ENCODE measurements at places on chromosomes 6 and 20. TPM values are rescaled to one million over a fixed set of nuclear protein-coding genes. Genes with fewer than 3 reads are reported as not detected.
A peak's percentile ranks its signal among the peaks of the same experiment; 100 is the strongest.

C6orf62 gene
- 53.7 TPM for total RNA-seq

NKAPL gene
- total RNA-seq = 6.7 TPM

MEP1A gene
- total RNA-seq = not detected

ULBP2 gene
- total RNA-seq = 1.4 TPM

DYNLT2 gene
- 0.19 TPM for total RNA-seq

LY6G6C gene
- not detected for total RNA-seq

BMP6 gene
- total RNA-seq = 2.7 TPM

MAK gene
- total RNA-seq = not detected

METTL24 gene
- 1.3 TPM for total RNA-seq

DNA sequence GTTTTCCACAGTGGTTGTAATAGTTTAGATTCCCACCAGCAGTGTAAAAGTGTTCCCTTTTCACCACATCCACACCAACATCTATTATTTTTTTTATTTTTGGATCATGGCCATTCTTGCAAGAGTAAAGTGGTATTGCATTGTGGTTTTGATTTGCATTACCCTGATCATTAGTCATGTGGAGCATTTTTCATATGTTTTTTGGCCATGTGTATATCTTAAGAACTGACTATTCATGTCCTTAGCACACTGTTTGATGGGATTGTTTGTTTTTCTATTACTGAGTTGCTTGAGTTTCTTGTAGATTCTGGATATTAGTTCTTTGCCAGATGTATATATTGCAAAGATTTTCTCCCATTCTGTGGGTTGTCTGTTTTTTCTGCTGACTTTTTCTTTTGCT, 820.1 kb downstream of the TENT5A start:
- no peak for DNase-seq
- H3K27me3 ChIP-seq = no peaks in the 10 kb centered on the region
- H3K4me3 ChIP-seq = no peak overlapping the region
- no peaks in the 10 kb centered on the region for H3K4me1 ChIP-seq

- H3K4me3 ChIP-seq = no peak overlapping the region
- no peak for DNase-seq
- H3K36me3 ChIP-seq = no peaks in the 10 kb centered on the region
Observed at GRCh38 chr6:86357877-86358276, 579.5 kb upstream of the HTR1E start.

DNA sequence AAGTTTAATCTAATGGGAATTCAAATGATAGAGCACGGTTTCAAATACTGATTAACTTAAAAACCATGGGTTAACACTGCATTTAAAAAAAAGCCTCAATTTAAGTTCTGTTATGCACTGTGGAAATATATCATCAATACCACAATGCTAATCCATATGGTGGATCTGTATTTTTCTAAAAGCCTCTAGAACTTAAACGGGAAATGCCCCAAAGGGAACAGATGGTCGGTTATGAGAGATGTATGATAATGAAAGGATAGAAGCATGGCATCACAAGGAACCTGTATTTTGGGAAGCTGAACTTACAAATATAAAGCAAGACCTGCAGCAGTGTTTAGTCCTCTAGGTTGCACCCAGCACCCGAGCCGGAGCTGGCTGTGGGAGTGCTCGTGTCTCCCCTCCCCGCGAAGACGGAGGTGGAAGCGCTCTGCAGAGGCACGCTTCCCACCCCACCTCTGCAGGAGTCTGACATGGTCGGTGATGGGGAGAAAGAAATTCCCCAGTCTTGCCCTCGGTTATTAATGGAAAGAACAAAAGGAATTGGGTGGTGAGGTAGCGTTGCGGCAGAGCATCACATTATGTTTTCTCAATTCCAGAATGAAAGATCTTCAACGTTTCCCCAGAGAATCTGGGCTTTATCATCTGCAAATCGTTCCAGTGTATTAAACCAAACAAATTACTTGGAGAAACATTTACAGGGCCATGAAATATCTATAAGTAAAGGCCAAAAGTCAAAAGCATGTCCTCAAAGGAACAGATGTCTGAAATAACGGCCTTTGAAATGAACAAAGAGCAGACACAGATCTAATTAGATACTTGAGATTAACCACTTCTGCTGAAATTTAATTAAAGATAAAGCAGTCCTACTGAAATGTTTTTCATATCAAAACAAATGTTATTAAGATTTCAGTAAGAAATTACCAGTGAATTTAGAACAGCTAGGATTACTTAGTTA, 103.1 kb upstream of the POPDC3 start:
- H3K27me3 ChIP-seq = no peaks in the 10 kb centered on the region
- no peak overlapping the region for H3K27ac ChIP-seq
- H3K36me3 ChIP-seq = peaks cover 80% of the 10 kb centered on the region
- H3K4me3 ChIP-seq = no peak overlapping the region
- H3K4me1 ChIP-seq = no peaks in the 10 kb centered on the region

DNA sequence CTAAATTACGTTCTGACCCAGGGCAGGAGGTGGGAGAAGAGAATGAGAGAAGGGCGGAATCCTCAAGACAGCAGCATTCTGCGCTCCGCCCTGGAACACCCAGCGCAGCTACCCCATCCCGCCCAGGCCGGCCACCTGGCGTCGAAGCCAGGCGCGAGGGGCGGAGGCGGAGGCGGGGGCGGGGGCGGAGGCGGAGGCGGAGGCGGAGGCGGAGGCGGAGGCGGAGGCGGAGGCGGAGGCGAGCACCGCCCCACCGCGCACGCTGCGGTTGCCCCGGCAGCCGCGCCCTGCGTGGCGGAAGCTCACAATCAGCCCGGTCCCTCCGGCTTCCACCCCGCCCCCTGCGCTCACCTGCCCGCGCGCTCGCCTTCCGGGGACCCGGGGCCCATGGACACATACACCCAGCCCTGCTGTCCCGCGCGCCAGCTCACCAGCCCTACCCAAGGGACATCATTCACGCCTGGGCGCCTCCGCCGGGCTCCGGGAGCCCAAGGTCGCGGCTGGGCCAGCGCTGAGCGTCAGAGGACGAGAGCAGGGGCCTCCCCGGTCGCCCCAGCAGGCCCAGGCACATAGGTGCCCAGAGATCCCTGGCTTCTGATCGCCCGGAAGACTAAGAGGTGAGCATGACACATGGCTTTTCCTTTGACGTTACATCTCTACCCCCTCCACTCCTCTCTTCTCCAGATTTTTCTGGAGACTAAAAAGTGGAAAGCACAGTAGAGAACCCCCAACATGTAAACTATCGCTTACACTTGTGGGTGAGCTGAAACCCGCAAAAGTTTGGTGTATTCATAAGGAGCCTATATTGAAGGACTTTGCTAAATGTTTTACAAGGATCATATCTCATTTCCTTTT, at the start of gene ANKEF1:
Gene ANKEF1 (plus strand): TSS at position 271 of the 855 bp plus-strand sequence. CDS start 3,315 bp downstream, outside the sequence.
- H3K4me1 ChIP-seq = peaks cover 12% of the 10 kb centered on the region
- H3K27me3 ChIP-seq = no peaks in the 10 kb centered on the region
- H3K4me3 ChIP-seq = peak within 1 kb of the TSS; percentile 58
- peak; percentile 73 for DNase-seq

DNA sequence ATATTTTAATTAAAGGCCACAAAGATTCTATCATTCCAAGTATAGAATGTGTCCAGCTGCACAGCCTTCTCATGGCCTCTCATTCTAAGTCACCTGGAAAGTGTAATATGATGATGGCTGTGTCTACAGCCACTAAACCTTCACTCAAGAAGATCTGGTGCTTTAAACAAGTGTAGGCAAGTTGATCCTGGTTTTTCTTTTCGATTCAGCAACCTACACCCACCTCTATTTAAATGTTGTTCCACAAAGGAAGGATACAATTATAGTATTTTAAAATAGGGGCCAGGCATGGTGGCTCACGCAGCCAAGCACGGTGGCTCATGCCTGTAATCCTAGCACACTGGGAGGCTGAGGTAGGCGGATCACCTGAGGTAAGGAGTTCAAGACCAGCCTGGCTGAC, 25.5 kb upstream of the DST start:
- peaks cover 22% of the 10 kb centered on the region for H3K36me3 ChIP-seq
- no peaks in the 10 kb centered on the region for H3K27me3 ChIP-seq
- peaks cover 29% of the 10 kb centered on the region for H3K4me1 ChIP-seq

DNA sequence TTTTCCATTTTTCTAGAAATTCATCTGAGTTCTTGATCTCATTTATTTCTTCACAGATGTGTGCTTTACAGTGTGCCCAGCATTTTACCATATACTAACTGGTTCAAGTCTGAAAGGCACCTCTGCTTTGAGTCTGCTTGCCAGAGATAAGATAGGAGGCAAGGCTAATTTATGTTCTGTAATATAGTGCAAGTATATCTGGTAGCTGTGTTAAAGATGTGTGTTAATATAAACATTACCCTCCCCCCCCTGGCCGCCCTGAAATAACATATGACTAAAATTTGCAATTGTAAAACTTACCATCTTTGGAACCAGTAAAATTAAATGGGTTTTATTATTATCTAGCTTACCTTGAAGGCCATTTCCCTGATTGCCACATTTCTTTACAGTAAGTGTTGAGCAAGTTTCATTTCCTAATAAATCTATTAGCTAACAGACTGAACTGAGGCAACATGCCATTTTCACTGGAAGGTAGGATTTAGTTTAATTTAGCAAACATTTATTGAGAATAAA, 2.7 kb downstream of the FBXO9 start:
- no peaks in the 10 kb centered on the region for H3K27me3 ChIP-seq
- H3K27ac ChIP-seq = no peak overlapping the region
- H3K4me1 ChIP-seq = peaks cover 25% of the 10 kb centered on the region
- peaks cover 40% of the 10 kb centered on the region for H3K36me3 ChIP-seq
- no peak for DNase-seq

- DNase-seq = no peak
- H3K27ac ChIP-seq = no peak overlapping the region
- no peaks in the 10 kb centered on the region for H3K27me3 ChIP-seq
- H3K4me3 ChIP-seq = no peak overlapping the region
- no peaks in the 10 kb centered on the region for H3K36me3 ChIP-seq
Observed at GRCh38 chr20:11880680-11881079, 37.0 kb upstream of the BTBD3 start.

GRCh38 chr6:2063547-2063946, 181.9 kb downstream of the GMDS start:
- H3K36me3 ChIP-seq = no peaks in the 10 kb centered on the region
- no peaks in the 10 kb centered on the region for H3K27me3 ChIP-seq
- no peak overlapping the region for H3K27ac ChIP-seq
- no peak for DNase-seq
- H3K4me3 ChIP-seq = no peak overlapping the region

DNA sequence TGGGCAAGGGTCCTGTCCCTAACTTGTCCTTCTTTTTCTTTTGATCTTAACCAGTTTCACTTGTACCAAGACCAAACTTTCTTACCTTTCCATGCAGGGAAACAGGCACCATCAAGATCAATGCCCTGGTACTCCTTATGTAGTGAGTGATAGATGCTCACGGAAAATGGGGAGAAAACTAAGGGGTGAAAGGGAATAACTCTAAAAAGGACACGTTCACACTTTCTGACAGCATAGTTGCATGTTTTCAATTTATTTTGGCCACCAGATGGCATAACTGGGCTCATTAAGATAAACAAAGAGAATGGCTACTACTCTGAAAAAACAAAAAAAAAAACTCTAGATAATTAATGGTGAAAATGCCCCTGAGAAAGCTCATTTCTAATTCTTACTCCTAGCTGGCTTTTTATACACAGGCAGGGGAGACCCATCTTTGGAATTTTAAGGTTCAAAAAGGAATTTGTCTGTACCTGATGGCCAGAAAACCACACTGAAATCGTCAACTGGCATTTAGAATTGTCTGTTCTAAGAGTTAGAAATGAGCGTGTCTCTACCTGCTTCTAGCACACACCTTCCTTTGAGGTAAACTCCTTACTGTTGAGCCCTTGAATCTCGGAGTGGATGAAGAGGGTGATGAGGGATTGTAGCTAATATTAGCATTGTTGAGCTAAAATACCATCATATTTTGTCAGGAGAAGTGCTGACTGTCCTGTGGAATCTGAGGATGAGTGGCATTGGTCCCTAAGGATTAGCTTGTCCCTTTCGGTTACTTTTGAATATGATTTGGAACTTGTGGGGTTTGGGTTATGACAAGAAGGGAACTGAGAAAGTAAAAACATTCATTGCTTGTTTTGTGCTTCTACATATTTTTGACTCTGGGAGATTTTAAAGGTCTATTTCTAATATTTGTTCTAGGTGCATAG, 62.2 kb upstream of the DDR1 start:
- peak overlapping the region; percentile 57 for H3K27ac ChIP-seq
- H3K27me3 ChIP-seq = no peaks in the 10 kb centered on the region
- peaks cover 16% of the 10 kb centered on the region for H3K4me1 ChIP-seq
- no peak for DNase-seq
- no peak overlapping the region for H3K4me3 ChIP-seq

DNA sequence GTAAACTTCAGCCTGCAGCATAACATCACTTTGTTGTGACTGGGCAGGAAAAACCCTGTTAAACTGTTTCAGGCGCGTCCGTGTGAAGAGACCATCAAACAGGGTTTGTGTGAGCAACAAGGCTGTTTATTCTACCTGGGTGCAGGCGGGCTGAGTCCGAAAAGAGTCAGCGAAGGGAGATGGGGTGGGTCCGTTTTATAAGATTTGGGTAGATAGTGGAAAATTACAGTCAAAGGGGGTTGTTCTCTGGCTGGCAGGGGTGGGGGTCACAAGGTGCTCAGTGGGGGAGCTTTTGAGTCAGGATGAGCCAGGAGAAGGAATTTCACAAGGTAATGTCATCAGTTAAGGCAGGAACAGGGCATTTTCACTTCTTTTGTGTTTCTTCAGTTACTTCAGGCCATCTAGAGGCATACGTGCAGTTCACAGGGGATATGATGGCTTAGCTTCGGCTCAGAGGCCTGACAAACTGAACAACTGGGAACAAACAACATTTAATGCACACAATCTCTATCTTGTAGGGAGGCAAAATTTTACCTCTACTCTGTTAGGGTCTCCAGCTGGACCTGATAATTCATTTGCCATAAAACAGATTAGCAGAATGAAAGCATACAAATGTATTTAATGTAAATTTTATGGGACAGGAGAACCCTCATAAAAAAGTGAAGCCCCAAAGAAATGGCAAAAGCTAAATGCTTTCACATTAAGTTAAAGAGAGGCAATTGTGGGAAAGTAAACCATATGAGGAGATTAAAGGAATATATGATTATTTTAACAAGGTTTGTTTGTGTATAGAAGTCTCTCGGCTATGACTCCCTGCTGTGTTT, 58.3 kb upstream of the HFE start:
- no peaks in the 10 kb centered on the region for H3K36me3 ChIP-seq
- H3K4me3 ChIP-seq = no peak overlapping the region
- H3K4me1 ChIP-seq = peaks cover 43% of the 10 kb centered on the region

DNA sequence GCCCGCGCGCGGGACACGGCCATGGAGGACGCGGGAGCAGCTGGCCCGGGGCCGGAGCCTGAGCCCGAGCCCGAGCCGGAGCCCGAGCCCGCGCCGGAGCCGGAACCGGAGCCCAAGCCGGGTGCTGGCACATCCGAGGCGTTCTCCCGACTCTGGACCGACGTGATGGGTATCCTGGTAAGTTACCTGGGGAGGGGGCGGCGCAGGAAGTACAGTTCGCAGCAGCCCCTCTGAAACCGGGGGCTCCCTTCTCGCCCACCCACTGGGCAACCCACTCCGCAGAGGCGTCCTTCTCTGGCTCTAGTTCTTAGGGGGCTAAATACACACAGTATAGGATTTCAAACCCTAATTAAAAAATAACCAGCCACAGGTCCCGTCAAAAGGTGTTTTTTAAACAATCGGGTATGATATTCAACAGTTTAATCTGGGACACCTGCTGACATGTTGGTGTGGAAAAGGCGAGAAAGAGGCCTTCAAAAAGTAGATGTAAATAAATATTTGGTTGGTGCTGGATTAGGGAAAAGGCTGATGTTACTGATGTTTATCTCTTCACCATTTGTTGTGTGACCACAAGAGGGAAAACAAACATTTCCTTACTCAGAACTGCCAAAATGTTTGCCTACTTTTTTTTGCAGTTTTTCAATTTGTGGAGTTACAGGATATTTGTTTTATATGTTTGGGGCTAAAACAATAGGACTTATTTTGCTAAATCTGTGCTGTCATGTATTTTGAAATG, 577 bp downstream of the SASH1 start:
- peak overlapping the region; percentile 71 for H3K4me3 ChIP-seq
- peaks cover 49% of the 10 kb centered on the region for H3K4me1 ChIP-seq
- peak overlapping the region; percentile 92 for H3K27ac ChIP-seq
- peak; percentile 19 for DNase-seq
- peaks cover 31% of the 10 kb centered on the region for H3K27me3 ChIP-seq
- no peaks in the 10 kb centered on the region for H3K36me3 ChIP-seq

Measured in heart right ventricle (tissue), 16 donors.